Transverse colon (tissue), 4 donors: ENCODE measurements at places on chromosomes 13 and 19.
A peak's percentile ranks its signal among the peaks of the same experiment; 100 is the strongest.

- no peak for DNase-seq
- H3K27me3 ChIP-seq = no peaks in the 10 kb centered on the region
- no peak overlapping the region for H3K4me3 ChIP-seq
Measured at GRCh38 chr13:113838711-113839201, 25.1 kb downstream of the GAS6 start.

DNA sequence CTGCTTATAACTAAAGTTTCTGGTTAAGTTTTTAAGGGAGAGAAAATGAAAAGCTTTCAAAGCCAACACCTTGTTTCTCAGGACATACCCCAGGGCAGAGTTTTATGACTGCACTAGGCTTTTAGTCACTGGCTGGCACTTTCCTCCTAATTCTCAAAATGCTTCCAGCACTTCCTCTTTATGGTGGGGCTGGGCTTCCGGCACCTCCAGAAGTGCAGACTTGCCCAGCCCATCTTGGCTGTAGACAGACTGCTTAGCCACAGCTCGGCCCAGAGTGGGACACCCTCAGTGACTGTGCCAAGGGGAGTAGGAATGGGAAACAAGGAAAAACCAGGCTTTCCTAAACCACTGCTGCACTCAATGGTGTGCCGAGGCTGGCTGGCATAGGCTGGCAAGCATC lies 23.2 kb upstream of the GTF3A start:
- H3K4me1 ChIP-seq = peaks cover 44% of the 10 kb centered on the region
- H3K27ac ChIP-seq = peak overlapping the region; percentile 62
- no peak overlapping the region for H3K4me3 ChIP-seq
- no peaks in the 10 kb centered on the region for H3K36me3 ChIP-seq
- H3K27me3 ChIP-seq = no peaks in the 10 kb centered on the region
- DNase-seq = peak; percentile 66

- H3K4me3 ChIP-seq = no peak overlapping the region
- H3K36me3 ChIP-seq = no peaks in the 10 kb centered on the region
- no peaks in the 10 kb centered on the region for H3K27me3 ChIP-seq
- DNase-seq = no peak
- peak overlapping the region; percentile 61 for H3K27ac ChIP-seq
Measured at GRCh38 chr13:33721724-33722123, 96.2 kb upstream of the RFC3 start.

DNA sequence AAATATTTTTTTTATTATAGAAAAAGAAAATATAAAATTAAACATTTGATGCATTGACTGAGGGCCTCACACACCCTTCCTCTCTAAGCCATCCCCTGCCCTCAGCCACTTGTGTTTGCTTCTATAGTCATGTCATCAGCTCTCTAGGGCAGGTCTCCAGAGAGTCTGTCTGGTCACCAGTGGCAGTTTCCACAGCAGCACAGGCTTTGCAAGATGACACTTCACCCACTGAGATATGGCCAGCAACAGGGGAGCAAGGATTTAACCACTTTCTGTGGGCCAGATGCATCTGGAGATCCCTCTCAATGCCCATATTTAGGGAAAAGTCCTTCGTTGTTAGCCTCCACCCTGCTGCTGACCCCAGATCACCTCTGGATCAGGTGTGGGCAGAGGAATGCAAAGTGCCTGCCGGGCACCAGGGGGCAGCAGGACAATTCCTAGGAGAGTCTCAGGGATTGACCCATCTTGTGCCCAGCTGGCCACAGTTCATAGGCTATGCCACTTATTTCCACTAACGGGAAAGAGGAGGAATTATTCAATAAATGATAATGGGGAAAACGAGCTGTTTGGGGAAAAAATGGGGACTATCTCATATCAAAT lies 4.8 kb downstream of the ABCC4 start:
- H3K4me1 ChIP-seq = peaks cover 29% of the 10 kb centered on the region
- H3K36me3 ChIP-seq = no peaks in the 10 kb centered on the region
- peak; percentile 66 for DNase-seq
- H3K27me3 ChIP-seq = no peaks in the 10 kb centered on the region

- H3K4me1 ChIP-seq = peaks cover 15% of the 10 kb centered on the region
- DNase-seq = peak; percentile 27
- no peaks in the 10 kb centered on the region for H3K36me3 ChIP-seq
Measured at GRCh38 chr19:48271531-48272151, 1.8 kb downstream of the ZNF114 start.

- H3K4me1 ChIP-seq = peaks cover 6% of the 10 kb centered on the region
- H3K36me3 ChIP-seq = peaks cover 29% of the 10 kb centered on the region
- H3K4me3 ChIP-seq = no peak overlapping the region
- no peaks in the 10 kb centered on the region for H3K27me3 ChIP-seq
- peak; percentile 90 for DNase-seq
Measured at GRCh38 chr19:18450931-18451836, 13.3 kb upstream of the ISYNA1 start.
